OCI-M1 (cell line): ENCODE measurements at places on chromosomes 13 and 19.

DNA sequence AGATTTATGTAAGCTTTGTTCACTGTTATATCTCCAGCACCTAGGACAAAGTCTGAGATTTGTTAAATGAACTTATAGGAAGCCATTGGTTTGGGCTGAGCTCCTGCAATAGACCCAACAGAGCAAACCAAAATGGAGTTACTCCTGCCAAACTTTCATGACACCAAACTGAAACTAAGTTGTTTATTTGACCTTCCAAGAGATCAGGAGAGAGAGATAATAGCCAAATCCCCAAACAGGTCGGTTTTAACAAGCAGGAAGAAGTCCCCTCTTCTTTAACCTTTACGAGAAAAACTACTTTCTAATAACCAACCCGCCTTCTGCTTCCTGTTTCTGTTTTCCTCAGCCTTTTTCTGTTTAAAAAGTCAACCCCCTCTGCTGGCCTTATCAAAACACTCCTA lies 54.9 kb upstream of the ATP12A start:
- DNase-seq, result no peak

DNA sequence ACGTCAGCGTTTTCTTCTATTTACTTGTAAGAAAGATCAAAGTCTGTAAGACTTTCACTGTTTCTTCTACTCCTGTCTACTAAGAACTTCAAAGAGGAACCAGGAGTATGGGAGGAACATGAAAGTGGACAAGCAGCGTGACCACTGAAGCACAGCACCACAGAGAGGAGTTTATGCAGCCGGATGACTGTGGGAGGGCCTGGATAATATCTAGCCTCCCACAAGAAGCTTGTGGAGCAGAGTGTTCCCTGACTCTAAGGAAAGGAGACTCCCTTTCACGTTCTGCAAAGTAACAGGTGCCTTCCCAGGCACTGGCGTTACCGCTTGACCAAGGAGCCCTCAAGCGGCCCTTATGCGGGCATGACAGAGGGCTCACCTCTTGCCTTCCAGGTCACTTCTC lies 83.6 kb upstream of the PDCD5 start:
- DNase-seq, result no peak

- DNase-seq, result no peak
Measured at GRCh38 chr19:602391-603301, 13.0 kb downstream of the HCN2 start.

DNA sequence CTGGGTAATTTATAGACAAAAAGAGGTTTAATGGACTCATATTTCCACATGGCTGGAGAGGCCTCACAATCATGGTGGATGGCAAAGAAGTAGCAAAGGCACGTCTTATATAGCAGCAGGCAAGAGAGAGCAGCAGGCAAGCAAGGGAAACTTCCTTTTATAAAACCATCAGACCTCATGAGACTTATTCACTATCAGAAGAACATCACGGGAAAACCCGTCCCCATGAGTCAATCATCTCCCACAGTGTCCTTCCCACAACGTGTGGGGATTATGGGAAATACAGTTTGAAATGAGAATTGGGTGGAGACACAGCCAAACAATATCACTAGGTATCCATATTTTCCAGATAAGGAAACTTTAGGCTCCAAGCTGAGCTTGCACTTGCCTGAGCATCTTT lies 9.5 kb upstream of the CYP2B6 start:
- no peak for DNase-seq

- peak; percentile 43 for DNase-seq
Measured at GRCh38 chr19:18109733-18110608, 12.4 kb downstream of the MAST3 start.

- no peak for DNase-seq
Measured at GRCh38 chr19:1053176-1054101, 13.5 kb upstream of the ARHGAP45 start.

GRCh38 chr19:33445442-33446329 lies 72.2 kb downstream of the CEBPG start:
- DNase-seq, result no peak

- peak; percentile 34 for DNase-seq
Measured at GRCh38 chr19:42311657-42312056, 1.5 kb upstream of the TMEM145 start.

GRCh38 chr19:28018499-28018898 lies 1194.5 kb downstream of the UQCRFS1 start:
- no peak for DNase-seq

- no peak for DNase-seq
Measured at GRCh38 chr13:94880463-94880862, 168.1 kb upstream of the SOX21 start.

DNA sequence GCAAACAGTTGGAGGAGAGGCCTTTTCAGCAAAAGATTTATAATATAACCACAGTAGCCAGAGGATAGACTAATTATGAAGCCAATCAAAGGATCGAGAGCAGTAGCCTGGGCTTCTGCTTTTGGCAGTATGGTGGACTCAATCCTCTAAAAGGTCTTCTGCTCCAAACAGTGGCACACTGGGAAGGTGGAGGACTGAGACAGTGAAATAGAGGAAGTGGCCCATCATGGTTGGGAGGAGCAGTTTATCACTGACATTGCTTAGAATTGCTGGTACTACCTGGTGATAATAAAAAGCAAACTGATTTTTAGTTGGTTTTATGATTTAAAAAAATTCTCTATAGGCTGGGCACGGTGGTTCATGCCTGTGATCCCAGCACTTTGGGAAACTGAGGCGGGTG lies 20.9 kb upstream of the PLAUR start:
- peak; percentile 56 for DNase-seq

DNA sequence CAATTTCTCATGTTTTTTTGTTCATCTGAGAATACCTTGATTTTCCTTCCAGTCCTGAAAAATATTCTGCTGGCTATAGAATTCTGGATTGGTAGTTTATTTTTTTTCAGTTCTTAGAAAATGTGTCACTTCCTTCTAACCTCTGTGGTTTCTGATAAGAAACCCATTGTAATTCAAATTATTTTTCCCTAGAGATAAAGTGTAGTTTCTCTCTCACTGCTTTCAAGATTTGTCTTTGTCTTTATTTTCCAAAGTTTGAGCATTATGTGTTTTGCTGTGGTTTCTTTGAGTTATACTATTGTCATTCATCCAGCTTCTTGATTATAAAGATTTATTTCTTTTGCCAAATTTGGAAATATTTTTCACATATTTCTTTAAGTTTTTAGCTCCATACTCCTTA lies 324.0 kb upstream of the SPRY2 start:
- peak; percentile 69 for DNase-seq

DNA sequence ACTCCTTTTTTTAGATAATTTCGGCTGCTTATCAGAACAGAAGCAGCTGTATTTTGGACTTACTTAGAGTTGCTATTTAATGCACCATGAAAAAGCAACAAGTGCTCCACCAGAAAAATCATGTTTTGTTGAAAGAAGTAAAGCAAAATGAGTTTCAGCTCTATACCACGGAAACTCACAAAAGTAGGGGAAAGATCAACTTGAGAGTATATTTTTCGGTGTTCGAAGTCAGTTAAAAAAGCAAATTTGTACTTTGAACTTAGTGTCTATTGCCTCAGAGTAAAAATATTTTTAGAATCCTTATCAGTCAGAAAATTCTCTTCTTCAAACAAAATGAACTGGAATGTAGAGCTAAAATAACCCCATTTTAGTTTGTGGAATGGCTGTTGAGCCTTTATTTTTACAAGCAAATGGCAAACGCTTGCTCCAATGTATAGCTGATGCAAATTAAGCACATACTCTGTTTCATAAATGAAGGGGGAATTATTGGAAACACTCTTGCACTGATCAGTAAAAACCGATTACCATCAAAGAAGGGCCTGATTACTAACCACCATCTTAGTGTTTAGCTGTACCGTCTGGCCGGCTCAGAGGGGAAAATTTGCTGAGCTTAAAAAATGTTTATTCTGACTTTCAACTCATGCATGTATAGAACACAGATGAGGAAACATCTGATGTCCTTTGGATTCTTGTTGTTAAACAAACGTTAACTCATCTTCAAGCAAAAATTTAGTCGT lies 540.7 kb downstream of the GPC6 start:
- DNase-seq, result peak; percentile 13

DNA sequence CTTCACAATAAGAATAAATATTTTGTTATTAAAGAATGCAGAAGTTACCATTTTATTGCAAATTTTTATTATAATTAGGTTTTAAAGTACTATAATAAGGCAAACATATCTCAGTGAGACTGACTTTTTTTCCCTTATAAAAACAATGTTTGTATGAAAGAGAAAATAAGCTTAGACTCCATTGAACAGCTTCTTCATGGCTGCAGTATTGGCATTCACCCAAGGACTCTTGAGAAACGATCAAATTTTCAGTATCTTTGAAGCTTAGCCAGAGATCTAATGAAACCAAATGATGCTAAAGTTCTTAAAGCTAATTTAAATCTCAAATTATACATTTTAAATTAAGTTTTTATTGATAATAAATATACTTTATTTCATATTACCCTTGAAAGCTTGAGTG lies 128.3 kb downstream of the GGACT start:
- DNase-seq, result no peak

- DNase-seq, result no peak
Measured at GRCh38 chr13:20439261-20439660, 86.4 kb downstream of the CRYL1 start.

- no peak for DNase-seq
Measured at GRCh38 chr19:34461375-34462100, 20.0 kb upstream of the WTIP start.

DNA sequence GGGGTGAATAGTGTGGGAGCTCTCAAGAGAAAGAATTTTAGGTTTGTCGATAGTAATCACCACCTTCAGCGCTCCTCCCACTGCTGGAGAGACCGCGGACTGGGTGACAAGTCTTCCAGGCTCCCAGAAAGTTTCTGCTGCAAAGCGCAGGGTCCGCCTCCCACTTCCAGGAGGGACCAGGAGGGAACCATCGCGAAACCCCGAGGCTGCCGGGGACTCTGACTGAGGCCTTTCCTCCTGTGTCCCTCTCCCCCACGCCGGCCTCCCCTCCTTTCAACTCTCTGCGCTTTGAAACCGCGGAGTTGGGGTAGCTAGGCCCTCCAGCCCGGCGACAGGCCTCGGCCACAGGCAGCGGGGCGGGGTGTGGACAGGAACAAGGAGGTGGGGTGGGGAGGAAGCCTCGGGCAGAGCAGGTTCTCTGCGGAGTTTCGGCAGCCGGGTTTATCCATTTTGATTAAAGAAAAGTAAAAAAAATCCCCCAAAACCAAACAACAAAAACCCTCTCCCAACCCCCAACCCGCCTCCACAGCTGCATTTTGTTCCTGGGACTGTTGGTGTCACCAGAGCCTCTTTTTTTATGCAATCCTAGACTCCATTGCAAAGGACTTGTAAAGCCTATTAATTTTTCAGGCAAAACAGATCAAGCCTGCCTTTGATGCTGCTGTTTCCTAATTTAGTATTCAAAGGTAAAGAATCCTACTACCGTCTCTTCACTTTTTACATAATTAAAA lies 157.2 kb downstream of the TM9SF2 start:
- DNase-seq, result peak; percentile 78

DNA sequence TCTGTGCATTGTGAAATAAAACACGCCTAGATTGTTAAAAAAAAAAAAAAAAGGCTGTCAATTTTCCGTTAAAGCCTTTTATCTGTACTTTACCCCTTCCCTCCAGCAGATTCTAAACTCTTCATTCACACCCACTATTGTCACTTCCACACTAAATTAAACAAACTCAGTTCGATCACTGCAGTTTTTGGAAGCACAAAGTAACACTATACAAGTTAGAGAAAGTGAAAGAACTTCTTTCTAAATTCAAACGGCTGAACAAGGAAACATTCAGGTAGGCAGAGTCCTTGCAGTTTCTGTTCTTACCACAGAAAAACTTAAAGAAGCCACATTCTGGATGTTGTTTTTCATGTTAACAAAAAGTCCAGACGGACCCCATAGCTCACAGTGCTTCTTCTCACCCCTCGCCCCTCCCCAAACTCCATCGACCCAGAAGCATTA lies 27.5 kb upstream of the UBE2L5 start:
- peak; percentile 54 for DNase-seq

DNA sequence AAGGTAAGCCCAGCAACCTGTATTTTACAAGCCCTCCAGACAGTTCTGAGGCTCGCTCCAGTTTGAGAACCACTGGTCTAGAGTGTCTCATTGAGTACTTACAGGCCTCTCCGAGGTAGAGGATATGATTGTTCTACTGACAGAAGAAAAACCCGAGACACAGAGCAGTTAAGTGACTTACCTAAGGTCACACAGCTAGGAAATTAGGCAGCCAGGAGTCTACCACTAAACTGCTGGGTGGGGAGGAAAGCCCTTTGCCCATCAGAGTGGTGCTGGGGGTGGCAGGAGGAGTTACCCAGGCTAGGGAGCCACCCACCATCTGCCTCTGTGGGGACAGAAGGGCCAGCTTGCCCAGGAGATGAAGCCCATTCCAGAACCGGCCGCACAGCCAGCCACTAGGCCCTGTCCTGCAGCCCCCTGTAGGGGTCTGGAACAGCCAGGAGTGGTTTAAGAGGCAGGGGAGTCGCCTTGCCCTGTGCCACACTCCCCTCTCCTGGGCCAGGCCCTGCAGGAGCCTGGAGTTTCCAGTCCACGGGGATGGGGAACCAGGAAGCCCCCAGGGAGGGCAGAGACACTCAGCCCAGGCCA lies 703 bp downstream of the RASGRP4 start:
- DNase-seq, result no peak

- DNase-seq, result peak; percentile 49
Measured at GRCh38 chr19:19403373-19403901, 2.0 kb upstream of the GATAD2A start.

GRCh38 chr19:2983351-2984214 lies 6.2 kb downstream of the TLE6 start:
- DNase-seq, result peak; percentile 1

DNA sequence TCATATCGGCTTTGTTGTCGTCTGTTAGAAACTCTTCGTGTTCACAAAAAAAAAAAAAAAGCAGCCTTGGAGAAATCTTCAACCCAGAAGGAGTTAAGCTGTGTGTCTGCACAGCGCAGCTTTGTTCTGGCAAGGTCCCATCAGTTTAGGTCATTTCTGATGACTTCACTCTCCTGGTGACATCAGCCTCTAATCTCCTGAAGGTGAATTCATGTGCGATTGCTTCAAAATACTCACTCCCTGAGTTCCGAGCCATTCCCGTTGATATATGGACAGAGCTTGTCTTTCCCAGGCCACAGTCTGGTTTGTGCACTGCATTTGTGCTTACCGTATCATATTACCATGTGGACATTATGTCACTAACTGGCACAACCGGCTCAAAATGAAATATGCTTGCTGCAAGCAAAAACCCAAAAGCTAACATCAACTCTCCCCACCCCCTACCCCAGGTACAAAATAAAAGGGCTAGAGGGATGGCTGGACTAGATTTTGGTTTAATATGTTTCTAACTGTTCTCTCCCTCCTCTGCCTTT lies 342.4 kb downstream of the KCNRG start:
- no peak for DNase-seq
